Femur (tissue), 1 donor: ENCODE measurements at places on chromosomes 6 and 20.

DNA sequence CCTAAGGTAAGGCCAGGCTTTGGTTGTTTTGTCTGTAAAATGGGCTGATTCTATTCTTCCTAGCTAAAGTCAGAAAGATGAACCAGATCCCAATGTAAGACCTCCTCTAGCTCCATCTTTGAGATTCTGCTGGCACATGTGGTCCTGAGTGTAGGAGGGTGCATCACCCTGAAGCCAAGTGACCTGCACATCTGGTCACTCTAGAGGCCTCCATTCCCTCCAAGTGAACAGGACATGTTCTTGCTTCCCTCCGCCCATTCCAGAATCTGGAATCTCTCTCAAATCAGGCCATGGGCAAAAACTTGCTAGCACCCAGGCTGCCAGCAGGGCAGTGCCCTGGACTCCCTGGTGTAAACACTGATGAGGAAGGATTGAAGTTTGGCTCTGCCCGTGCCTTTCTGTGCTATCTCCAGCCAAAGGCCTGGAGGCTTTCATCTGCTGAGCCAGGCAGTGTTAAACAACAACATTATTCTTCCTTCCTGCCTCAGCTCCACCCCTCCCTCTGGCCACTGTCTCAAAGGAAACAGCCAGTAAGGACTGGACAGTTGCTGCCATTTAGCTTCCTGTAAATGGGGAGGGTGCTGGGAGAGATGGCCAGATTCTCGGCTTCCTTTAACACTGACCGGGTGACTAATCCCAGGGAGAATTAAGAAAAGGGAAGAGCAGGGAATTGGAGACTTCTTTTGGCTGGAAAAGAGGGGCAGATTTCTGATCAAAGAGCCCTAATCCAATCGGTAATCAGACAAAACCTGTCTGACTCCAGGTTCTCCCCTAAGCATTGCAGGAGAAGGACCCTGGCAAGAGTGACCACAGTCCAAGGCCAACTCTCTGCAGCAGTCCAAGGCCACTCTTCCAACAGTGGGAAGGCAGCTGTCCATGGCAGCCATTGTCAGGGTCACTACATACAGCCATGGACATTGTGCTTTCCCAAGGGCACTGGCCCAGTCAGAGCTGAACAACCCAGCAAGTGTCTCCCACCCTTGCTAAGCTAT lies 19.5 kb upstream of the ADGRF1 start:
- no peak for DNase-seq

GRCh38 chr6:145260484-145261175 lies 474.7 kb downstream of the EPM2A start:
- no peak for DNase-seq

DNA sequence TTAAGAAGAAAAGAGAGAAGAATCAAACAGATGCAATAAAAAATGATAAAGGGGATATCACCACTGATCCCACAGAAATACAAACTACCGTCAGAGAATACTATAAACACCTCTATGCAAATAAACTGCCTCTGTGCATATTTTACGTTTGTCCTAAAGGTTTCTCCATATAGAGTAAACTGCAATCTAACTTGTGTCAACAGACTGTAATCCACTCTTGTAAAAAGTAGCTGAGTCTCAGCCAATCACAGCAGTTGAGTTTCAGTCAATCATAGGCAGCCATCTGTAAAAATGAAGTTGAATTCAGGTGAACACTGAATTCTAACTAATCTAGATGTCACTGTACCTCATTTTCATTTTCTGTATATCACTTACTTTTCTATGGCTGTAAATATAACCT lies 112.2 kb upstream of the SYNCRIP start:
- no peak for DNase-seq

GRCh38 chr20:18676396-18676795 lies 88.5 kb downstream of the DTD1 start:
- no peak for DNase-seq

GRCh38 chr20:21101932-21102575 lies 4.1 kb downstream of the LINC00237 start:
- peak; percentile 35 for DNase-seq

GRCh38 chr6:157981395-157982101 lies at the start of gene SYNJ2:
Gene SYNJ2, plus strand, starts transcription at chr6:157981863. Its CDS starts 99 bp downstream, at chr6:157981962.
- DNase-seq = peak; percentile 79

- no peak for DNase-seq
Observed at GRCh38 chr20:10540636-10541493, 105.8 kb downstream of the SLX4IP start.

- DNase-seq = peak; percentile 21
Observed at GRCh38 chr6:27091661-27092315, 155.7 kb upstream of the PRSS16 start.

DNA sequence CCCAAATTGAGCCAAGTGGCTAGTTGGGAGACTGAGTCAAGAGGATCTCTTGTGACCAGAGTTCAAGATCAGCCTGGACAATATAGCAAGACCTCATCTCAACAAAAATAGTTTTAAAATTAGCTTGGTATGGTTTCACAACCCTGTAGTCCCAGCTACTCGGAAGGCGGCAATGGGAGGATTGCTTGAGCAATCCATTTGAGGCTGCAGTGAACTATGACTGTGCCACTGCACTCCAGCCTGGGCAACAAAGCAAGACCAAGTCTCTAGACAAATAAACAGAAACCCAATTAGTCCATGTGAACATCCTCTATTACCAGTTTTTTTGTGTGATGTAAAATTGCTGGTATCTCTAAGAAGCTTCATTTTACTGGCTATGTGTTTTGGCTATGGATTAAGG lies 106.2 kb downstream of the TULP4 start:
- DNase-seq = no peak

DNA sequence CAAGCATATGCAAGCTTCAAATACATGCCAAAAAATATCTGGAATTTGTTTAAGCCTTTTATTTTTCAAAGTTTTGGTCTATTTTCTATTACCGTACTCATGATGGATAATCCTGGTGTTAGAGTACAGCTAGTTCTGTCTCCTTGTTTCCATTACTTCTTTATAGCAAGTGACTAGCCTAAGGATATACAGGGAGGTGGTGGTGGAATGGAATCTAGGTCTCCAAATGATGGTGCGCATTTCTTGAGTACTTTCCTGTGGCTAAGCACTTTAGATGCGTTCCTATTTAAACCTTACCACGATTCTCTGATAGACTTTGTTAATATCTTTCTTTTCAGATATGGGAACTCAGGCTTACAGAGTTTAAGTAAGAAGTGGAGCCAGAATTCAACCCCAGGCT lies 3.5 kb downstream of the SLC16A10 start:
- no peak for DNase-seq

- no peak for DNase-seq
Observed at GRCh38 chr6:21132446-21132845, 461.1 kb upstream of the SOX4 start.

DNA sequence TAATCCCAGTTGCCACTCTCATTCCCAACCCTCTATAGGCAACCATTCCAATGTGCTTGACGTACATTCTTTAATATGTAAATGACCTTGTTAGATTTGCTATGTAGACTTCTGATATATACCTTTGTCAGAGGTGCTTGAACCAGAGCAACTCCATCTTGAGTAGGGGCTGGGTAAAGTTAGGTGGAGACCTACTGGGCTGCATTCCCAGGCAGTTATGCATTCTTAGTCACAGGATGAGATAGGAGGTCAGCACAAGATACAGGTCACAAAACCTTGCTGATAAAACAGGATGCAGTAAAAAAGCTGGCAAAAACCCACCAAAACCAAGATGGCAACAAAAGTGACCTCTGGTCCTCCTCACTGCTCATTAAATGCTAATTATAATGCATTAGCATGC lies 8.3 kb upstream of the HM13 start:
- DNase-seq = no peak

- DNase-seq = no peak
Observed at GRCh38 chr6:85118233-85118632, 331.6 kb upstream of the NT5E start.

DNA sequence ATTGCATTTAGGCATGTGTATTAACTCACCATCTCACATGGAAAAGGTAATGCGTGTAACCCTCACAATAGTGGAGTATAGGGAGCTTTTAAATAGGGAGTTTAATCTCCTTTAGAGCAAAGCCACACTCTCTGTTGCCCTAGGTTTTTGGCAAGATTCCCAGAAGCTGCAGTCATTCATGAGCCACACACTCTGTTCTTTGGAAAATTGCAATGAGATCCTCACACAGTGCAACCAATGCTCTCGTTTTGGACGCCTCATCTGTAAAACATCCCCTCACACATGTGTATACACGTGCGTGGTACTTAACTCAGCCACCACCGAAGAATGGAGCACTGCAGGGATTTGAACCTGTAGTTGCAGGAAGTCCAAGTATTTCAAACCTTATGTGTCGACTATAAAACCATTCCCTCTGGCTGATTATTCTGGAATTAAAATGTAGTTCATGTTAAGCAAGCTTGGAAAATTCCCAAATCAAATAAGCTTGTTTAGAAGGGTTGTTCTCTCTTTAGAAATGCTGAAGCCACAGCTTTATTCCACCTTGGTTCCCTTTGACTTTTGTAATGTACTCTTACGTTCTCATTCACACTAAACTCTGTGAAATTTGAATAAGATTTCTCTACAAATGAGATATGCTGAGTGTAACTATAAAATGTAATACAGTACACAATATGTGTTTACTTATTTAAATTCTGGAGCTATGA lies 489.8 kb upstream of the MANEA start:
- peak; percentile 44 for DNase-seq

- DNase-seq = no peak
Observed at GRCh38 chr6:32624565-32624964, 12.6 kb upstream of the HLA-DQA1 start.

DNA sequence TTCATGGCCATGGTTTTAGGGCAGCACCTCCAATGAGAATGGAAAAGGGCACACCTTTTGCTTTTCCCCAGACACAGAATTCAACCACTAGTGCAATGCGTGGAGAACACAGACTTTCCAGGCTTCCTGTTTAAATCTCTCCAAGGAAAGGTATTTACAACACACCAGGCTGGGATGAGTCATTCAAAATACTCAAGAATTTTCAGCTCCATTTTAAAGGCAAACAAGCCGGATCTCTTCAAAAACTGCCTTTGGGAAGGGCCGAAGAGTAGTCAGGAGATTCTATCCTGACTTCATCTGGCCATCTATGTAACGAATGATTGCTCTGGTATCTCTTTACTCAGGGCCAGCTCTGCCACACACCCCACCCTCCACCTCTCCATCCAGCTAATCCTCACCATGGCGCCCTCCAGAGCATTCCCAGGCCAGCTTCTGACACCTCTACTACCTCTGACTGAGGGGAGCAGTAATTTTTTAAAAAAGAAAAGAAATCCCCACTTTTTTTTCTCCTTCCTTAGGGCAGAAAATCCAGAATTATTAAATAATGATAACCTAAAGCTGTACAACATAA lies 254.6 kb downstream of the LY86 start:
- no peak for DNase-seq

DNA sequence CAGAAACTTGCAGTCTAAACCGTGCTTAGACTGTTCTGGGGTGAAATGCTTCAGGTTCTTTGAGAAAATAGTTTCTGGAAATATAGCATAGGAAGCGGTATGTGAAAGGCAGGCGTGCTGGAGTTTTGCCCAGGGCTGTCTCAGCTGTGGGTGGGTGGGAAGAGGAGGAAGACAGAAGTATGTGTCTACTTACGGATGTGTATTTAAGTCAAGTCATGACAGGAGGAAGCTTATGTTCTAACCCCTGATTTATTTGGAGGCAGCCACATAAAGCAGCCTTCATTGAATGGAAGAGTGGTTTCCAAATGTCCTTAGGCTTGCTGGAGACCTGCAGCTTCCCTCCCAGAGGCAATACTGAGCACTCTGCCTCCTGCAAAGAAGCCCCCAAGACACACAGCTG lies 345.8 kb upstream of the PRND start:
- peak; percentile 77 for DNase-seq

GRCh38 chr6:49668083-49668511 lies 31.5 kb upstream of the RHAG start:
- DNase-seq = no peak

- DNase-seq = peak; percentile 29
Observed at GRCh38 chr6:149963212-149963461, 606 bp upstream of the ULBP1 start.

- DNase-seq = no peak
Observed at GRCh38 chr20:7889736-7890135, 50.5 kb downstream of the HAO1 start.

DNA sequence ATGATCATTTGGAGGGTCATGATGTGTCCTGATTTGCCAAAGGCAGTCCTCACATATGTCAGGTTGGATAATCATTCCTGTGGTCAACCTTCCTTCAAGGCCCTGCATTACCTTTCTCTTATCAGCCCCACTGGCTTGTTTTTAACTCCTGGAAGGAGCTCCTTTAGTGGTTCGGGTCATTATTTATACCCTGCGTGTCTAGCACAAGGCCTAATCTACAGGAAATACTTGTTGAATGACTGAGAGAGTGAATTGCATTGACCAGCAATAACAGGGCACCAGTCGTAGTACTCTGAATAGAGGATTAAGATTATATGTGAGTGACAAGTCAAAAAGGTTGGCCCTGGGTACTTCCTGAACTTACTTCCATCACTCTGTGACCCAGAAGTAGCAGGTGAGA lies 4.5 kb downstream of the HIVEP2 start:
- DNase-seq = no peak

DNA sequence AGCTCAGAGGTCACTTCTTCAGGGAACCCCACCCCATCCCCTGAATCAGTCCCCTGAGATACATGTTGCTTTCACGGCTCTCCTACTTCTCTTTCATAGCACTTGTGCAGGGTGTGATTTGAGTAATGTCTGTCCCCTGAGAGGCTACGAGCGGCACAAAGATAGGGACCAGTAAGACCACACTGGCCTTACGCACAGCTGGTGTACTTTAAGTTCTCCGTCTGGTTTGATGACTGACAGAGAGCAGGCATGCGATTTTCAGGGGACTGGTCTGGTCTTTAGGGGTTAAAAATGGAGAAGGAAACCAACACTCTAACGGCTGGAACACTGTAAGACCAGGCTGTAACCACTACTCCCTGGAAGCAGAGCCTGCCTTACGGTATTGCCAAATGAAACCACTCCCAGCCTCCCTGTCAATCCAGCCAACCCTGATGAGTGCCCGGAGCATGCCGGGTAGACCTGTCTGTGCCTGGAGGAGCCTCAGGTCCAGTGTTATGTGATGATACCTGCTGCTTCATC lies 47.1 kb downstream of the ELMO2 start:
- peak; percentile 45 for DNase-seq

GRCh38 chr6:105628156-105628860 lies 225.4 kb upstream of the PREP start:
- no peak for DNase-seq

DNA sequence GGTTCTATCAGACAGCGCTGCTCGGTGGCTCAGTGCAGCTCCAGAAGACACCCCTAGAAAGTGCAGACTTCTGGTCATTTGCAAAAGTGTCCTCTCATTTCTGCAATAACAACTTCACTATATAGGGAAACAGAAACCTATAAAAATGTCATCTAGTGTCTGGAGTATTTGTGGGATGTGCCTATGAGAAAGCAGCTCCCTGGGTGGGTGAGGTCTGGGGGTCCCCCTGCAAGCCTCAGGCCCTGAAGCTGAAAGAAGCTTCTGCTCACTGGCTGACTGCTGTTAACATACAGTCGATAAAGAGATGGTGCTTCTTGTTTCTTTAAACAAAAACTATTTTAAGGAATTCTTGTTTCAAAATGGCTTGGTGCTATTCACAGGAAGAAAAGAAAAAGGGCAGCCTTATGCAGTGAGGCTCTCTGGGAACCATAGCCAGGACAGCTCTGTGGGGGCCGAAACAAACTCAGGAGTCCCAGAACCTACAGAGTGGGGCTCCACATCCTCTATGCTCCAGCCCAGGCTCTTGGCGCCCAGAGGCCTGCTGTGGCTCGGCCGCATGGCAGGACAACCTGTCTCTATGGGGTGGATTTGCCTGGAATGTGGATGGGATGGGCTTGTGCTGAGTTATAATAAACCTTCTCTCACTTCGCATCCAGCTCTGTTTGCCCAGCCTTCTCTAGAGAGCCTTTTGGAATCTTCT lies 109.7 kb downstream of the BANF2 start:
- DNase-seq = no peak

GRCh38 chr20:18657575-18657974 lies 69.7 kb downstream of the DTD1 start:
- DNase-seq = no peak
